Umbilical cord (tissue), 2 donors: ENCODE measurements at places on chromosomes 11 and 22.
A peak's percentile ranks its signal among the peaks of the same experiment; 100 is the strongest.

DNA sequence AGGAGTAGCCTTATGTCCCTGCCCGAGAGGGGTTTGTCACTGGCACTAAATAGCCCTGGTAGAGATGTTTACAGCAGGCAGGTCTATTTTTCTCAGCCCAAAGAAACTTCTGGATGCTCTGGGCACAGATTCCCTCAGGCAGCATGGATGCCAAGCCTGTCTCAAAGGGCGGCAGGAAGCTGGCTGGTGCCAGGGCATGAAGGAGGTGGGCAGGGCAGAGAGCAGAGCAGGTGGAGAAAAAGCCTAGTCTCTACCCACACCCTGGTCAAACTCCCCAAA lies 4.1 kb upstream of the GAS2L1 start:
- no peak for DNase-seq

- peak; percentile 93 for DNase-seq
These were observed 230.4 kb downstream of the ST3GAL4 start for GRCh38 chr11:126585774-126586491.

DNA sequence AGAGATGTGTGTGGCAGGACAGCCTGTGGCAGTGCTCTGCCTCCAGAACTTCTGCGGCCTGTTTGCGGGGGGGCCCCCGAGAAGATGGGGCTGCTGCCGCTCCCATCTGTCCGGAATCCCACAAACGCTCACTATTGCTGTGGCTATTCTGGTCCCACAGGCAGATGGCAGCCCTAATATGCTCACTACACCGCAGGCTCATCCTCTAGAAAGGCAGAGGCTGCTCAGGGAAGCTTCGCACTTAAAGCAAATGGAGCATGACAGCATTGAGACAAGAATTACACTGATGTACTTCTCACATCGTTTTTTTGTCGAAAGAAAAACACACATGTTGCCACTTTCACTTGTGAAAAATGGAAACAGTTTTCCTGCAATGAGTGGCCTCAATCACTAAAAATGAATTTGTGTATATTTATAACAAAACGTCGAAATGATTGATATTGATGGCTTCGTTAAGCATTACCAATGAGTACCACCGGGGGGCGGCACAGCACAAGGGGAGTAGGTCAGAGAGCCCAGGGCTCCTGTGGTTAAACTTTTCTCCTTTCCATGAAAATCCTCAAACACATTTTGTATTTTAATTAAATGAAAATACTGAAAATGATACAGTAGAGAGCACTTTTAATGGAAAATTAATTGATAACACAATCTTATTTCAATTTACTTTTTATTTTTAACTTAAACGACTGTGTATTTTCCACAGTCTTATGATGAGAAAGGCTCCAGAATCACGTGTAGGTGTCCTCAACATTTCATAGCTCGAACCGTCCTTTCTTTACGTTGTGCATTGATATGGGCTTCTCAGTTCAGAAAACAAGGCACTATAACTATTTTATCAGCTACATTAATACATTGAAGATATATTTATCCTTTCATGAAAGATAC lies 69.1 kb downstream of the CTTN start:
- peak; percentile 34 for DNase-seq

- DNase-seq, result no peak
These were observed 107.5 kb downstream of the NAV2 start for GRCh38 chr11:19820100-19820499.

DNA sequence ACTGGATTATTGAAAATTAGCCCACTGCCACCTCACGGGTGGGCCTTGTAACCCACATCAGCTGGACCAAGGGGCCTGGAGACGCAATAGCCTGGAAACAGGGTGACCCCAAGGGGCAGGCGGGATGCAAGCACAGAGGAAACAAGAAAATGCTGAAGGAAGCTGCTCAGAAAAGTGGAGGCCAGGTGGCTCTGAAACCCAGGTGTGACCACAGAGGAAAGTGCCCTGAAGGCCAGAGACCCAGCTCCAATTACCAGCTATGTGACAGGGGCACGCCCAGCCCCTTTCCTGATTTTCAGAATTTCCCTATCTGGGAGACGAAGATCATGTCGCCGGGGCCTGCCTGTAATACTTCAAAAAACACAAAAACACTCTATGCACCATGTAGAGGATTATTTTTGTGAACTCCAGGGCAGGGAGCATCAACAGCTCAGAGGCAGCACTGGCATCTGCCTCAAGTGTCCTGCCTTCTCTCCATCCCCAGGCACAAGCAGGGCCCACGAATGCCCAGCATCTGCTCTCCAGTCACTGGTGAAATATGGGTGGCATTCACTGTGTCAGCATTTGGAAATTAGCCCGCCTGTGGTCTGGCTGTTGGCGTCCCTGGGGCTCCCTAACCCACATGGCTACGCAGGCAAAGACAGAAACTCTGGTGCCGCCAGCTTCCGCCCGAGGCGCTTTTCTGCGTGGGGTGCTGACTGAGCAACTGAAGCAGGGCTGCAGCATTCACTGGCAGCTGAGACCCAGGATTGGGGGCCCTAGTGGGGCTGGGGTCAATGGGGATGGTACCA lies 6.3 kb downstream of the KCNJ1 start:
- DNase-seq, result no peak

DNA sequence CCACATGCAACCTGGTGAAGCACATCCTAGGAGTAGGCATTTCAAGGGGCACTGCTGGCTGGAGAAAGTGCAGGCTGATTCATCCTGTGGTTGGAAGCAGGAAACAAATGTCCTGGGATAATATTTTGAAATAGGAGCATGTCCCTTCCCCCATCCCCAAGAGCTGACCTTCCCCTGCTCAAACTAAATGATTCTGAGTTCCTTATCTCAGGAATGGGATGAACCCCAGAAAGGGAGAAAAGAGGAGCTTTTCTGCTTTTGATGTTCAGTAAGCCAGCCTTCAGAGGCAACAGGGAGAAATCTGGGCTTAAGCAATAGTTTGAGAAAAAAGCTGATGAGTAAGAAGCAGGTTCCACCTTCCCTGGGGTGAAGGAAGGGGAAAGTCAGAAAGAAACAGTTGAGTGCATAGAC lies 19.5 kb upstream of the SPON1 start:
- peak; percentile 97 for DNase-seq

- peak; percentile 53 for DNase-seq
These were observed at the start of gene TESMIN for GRCh38 chr11:68751331-68751856. TESMIN (minus strand) TSS chr11:68751520; CDS start chr11:68750660, 860 bp downstream.

DNA sequence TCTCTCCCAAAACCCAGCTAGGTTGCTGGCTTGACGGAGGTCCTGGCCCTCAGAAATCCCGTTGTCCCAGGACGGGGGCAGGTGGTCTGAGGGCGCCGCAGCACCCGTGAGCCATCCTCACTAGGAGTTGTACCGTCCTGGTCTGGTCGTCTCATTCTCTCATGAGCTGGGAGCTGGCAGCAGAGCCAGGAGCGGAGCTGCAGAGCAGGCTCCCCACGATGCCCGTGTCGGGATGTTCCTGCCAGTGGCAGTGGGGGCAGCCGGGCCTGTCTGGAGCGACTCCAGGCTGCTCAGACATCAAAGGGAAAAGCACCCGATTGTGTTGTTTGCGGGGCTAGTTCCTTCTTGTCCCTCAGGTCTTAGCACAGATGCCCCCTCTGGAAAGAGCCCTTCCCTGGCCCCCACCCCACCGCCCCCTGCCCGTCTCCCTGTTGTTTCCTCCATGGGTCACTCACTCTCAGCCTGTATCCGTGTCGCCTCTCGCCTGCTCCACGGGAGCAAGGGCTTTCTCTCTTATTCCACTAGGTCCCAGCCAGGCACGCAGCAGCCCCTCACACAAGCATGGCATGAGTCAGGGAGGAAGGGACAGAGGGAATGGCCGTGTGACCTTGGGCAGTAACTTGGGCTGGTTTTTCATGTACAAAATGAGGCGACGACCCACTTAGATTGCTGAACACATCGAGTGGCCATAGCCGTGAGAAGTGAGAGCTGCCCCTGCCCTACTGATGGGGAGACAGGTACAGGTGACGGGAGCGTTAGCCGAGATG lies 23.2 kb upstream of the MGAT3 start:
- no peak for DNase-seq

DNA sequence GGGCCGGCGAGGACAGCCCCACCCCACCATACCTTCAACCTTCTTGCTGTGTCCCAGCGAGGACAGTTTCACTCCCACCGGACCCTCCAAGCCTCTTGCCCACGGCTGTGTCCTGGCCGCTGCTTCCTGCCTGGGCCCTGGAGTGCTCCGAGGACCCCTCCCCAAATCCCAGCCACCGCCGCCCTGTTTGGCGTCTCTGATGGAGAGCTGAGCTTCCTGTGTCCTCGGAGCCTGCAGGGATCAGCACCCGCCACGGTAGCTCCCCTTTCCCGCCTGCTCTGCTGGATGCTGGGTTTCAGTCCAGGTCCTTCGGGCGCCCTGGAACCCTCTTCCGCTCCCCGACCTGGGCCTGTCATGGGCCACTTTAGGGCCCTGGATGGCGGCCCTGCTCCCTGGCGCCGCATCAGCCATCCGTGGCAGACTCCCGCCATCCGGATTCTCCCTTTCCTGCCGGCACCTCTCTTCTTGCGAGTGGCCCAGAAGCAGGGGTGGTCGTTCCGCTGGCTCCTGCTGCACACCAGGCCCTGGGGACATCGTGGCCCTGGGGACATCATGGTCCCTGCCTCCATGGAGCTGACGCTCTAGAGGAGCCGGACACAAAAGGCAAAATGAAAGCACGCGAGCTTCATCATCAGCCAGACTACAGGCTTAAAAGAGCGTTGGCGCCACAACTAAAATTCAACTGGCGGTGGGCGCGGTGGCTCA lies 34.3 kb upstream of the GAL start:
- DNase-seq, result no peak

DNA sequence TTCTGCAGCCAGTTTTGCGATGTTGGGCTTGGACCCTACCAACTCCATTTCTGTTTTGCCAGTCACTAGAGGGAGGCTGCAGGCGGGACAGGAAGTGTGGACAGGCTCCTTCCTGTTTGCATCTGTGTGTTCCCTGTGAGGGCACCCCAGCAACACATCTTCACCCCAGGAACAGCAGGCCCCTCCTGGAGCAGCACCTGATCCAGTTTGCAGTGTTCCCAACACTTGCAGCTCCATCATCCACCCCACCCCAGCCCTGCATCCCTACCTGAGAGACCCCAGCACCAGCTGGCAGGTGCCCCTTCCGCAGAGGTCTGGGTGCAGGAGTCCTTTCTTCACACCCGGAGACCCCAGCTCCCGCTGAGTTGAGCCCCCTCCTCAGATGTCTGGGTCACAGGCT lies 7.4 kb upstream of the VSIG10L2 start:
- no peak for DNase-seq

DNA sequence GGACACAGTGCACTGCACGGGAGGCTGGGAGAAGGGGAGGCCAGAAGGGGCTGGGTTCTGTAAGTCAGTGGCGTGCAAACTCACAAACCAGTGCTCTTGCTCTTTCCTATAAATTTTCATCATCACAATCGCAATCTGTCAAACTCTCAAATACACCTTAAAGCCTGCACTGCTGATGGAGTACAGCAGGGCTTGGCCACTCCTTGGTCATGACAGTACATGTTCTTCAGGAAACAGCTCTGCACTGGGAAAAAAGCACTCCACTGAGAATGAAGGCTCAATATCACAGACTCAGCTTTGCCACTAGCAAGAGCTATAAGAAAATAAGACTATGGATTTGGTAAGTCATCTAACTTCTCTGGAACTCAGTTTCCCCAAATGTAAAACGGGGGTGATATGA lies 111.0 kb downstream of the RBFOX2 start:
- DNase-seq, result peak; percentile 35

- no peak for DNase-seq
These were observed 58.6 kb upstream of the MPEG1 start for GRCh38 chr11:59271247-59271755.

DNA sequence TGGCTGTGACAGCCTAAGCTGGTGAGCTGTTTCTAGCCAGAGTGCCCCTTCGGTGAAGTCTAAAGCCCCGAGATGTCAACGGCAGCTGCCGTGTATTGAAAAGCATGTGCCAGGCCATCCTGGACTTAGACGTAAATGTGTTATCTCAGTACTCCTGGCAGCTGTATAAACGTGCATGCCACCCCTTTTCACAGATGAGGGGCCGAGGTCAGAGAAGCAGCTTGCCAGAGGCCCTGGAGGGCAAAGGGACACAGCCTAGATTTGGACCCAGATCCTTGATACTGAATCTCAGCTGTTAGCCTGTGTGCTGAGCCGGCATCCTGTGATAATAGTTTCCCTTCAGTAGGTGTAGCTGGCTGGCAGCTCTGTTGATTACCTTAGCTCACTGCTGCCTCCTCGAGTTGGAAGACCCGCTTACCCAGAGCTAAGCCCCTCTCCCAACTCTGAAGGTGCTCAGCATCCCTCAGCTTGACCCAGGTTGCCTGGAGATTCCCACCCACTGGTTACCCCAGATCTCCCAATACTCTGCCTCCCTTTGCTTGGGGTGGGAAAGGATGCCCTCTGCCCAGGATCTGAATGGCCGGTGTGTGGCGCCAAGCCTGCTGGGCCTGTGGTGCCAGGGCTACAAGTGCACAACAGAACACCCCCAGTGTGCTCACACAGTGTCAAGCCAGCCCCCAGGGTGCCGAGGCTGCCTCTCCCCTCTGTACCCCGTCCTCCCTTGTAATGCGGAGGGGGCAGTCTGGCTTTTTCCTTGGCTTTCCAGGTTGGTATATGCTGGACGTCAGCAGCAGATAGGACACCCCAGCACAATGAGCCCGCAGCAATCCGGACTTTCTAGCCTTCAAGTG lies 59.8 kb upstream of the WNT7B start:
- DNase-seq, result no peak

DNA sequence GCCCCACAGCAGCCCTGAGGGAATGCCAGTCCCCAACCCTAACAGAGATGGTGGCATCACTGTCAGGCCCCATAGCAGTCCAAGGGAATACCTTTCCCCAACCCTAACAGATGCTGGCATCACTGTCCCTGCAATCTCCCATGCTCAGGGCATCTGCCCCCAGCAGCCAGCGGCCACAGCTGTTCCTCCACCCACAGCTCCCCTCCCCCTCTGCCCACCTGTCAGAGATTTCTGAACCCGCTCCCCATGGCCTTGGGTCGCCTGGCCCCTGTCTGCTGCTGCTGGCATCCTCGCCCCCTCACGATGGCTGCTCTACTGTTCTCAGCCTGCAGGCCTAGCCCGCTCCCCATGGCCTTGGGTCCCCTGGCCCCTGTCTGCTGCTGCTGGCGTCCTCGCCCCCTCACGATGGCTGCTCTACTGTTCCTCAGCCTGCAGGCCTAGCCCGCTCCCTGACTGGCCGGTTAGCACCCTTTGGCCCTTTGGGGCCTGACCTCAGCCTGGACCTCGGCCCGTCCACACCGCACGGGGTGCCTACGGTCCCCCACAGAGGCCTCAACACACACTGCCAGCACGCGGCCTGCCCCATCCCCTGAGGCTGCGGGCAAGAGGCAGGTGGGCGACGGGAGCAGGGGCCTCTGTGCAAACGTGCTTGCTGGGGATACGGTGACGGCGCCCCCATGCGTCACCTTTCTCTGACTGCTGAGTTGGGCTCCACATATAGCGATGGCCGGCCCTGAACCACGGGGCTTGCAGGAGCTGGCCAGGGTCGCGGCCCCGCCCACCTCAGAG lies 20.7 kb downstream of the CHID1 start:
- DNase-seq, result no peak
